ENCODE measurements at places on chromosomes 3 and 15.

GRCh38 chr3:60948488-60948887 lies 302.8 kb downstream of the FHIT start:
- DNase-seq: no peak

DNA sequence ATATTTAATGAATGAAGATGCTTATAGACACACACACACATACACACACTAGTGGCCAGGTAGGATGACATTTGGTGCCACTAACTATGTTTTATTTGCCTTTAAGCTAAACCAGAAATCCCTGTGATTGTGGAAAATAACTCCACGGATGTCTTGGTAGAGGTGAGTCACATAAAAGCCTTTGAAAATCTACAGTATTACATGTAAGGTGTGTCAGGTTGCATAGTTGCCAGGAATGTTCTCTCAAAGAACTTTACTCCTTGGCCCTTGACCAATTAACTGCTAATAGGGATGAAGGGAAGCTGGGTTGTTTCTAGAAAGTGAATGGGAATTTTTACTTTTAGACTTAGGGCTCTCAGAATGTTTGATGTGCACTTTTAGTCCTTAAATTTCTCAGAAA lies 9.9 kb downstream of the ZBED2 start:
- DNase-seq: no peak

GRCh38 chr15:91302588-91303439 lies 202.8 kb downstream of the SV2B start:
- peak; percentile 54 for DNase-seq

- DNase-seq: no peak
These were observed 64.5 kb downstream of the PIK3R4 start for GRCh38 chr3:130682131-130682530.

GRCh38 chr3:157819270-157820156 lies 286.7 kb downstream of the SHOX2 start:
- DNase-seq: no peak

DNA sequence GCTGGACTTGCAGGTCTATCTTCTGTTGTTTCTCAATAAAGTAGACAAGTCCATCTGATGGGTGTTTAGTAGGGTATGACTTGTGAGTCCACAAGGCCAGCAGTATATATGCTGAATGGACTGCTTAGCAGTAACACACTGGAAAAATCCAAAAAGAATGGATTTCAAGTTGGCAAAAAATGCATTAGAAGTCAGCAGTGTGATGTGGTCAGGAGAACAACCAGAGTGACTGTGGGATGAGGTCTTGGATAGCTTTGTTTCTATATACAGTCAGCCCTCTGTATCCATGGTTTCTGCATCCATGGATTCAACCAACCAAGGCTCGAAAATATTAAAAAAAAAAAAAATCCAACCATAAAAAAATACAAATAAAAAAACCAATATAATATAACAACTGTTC lies 55.8 kb downstream of the LPP start:
- no peak for DNase-seq

DNA sequence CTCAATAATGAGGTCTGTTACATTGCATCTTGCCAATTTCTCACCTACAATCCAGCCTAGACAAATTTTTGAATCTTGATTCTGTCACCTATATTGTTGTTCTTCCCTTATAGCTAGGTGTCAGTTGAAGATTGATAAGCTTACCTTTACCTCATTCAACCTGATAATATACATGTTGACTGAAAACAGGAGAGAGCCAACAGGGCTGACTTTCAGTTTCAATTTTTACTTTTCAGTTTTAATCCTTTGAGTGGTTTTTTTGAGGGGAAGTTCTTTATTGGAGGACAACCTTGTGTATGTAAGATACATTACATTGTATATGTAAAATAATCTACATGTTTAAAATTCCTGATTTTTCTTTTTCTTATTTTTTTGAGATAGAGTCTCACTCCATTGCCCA lies 5.8 kb downstream of the ATP13A5 start:
- no peak for DNase-seq

GRCh38 chr15:53445531-53445930 lies 313.9 kb downstream of the WDR72 start:
- no peak for DNase-seq

DNA sequence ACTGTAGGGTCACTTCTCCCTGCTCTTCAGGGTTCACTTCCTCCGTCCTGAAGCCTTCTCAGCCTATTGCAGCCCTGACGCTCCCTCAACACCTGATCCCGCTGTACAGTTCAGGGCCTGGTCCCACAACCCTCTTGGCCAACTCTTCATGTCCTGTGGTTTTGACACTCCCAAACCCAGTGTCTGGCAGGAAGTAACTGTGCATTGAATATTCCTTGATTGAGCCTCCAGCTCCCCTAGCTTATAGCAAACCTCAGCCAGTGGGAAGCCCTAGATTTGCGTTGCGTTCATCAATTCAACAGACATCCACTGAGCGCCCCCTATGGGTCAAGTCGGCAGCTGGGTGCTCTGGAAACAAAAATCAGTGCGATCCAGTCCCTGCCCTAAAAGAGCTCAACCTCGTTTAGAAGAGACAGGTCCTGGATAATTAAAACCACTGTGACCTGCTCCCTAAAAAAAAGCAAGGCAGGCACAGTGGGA lies 13.5 kb downstream of the UBAP1L start:
- peak; percentile 28 for DNase-seq

DNA sequence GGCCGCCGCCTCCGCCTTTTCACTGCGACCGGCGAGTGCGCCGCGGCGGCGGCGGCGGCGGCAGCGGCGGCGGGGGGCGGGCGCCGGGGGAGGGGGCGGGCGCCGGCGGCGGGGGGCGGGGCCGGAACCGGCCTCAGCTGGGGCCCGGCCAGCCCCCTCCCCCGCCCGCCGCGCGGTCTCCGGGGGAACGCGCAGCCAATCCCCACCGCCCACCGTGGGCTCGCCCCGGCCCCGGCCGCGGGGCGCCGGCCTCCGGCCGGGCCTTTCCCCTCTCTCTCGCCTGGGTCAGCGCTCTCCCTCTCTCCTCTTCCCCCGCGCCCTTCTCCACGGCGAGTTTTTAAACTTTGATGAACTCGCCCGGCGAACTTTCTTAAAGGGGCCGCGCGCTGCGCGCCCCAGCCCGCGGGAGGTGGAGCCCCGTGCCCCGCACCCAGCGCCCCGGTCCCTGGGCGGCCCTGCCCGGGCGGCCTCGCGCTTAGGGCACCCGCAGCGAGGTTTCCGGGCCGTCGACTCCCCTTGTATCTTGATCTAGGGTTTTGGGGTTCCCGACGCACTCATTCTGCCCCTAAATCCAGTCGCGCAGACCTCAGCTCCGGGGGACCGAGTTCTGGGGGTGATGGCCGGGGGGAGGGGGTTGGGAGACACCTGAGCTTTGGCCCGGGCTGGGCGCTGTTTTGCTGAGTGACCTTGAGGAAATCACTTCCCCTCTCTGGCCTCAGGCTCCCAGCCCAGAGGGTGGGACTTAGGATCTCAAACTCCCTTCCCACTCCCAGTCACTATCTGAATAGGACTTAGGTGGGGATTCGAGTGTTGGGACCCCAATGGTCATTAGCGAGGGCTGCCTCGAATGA lies at the start of gene RBPMS2:
TSS of gene RBPMS2 (minus strand) at position 39 of the 851 bp plus-strand sequence. CDS start 270 bp downstream, outside the sequence.
- no peak for DNase-seq

GRCh38 chr15:75606711-75607699 lies 18.5 kb downstream of the SNUPN start:
- DNase-seq: peak; percentile 57

DNA sequence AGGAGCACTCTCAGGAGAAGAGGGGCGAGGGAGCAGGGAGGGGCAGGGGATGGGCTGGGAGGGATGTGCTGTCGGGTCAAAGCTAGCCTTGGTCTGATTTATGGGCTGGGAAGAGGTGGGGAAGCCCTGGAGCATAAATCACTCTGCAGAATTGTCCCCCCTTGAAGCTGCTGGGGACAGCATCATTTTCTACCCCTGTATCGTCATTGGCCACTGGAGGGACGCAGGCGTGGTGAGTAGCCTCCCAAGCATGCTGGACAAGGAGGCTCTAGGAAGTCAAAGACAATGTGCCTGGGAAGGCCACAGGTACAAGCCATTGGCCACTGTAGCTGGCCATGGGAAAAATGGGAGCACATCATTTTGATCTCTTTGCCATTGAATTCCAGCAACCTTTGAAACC lies 175.5 kb upstream of the CTDSPL start:
- DNase-seq: no peak

- no peak for DNase-seq
These were observed 53.9 kb upstream of the TASOR start for GRCh38 chr3:56737006-56737405.

DNA sequence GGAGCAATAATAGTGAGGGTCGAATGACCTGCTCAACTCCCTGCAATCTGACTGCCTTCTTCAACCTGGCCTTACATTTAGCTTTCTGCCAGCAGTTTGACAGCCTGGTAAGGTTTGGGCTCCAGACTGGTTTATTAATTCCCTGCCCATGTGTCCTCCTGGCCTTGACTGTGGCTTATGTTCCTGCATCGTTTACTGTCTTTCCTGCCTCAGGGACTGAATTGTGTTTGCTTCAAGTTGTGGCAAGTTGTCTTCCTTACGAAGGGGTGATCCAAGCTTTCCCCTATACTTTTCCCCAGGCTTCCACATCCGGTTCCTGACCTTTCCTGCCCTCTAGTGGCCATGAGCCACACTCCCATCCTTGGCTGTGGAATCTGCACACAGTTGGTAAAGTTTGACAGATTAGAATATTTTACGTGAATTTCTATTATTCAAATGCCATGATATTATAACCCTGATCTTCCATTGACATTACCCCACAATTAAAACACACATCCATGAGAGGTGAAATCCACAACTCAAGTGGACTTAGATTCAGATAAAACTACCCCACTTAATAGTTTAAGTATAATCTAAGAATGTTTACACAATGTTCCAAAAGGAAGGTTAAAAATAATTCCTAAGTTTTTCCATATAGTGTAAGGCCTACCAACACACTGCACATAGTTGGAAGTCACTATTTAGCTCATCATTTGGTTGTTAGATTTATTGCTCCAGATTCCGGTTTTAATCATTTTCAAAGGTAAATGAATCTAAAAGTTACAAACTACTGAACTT lies 95.7 kb downstream of the NEDD4 start:
- no peak for DNase-seq
